Activated CD4-positive, alpha-beta memory T cell treated with anti-CD3 and anti-CD28 coated beads for 36 hours (primary cell): ENCODE measurements at places on chromosomes 16 and 17. TPM values are rescaled to one million over a fixed set of nuclear protein-coding genes. Genes with fewer than 3 reads are reported as not detected.

- DNase-seq: no peak
These were observed at the start of gene PMP22 for GRCh38 chr17:15265131-15265530. TSS of gene PMP22 (minus strand) at chr17:15265326. CDS start at chr17:15260727, 4,599 bp downstream.

- no peak for DNase-seq
These were observed 356.3 kb upstream of the C16orf82 start for GRCh38 chr16:26710450-26710849.

DNA sequence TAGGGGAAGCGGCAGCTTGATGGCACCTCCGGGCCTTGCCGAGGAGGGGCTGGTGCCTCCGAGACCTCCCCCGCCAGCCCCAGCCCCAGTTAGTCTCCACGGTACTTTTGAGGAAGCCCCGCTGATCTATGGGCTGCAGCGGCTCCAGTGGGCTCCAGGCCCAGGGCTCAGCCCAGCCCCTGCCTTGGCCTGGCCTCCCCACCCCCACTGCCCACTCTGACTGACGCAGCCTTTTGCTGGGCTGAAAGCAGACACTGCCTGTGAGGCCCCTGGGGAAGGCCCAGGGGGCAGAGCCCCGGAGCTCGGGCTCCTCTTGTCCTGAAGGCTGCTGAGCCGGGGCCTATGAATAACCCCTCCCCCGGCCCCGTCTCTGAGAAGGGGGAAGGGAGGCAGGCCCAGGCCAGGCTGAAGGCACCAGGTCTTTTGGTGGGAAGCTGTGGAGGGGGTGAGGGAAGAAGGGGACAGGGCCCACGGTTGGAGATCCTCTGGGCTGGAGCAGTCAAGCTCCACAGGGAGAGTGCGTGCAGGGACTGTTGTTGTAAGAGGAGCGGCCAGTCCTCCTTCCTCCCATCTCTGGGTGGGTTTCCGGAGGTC is 7.5 kb upstream of the SMTNL2 start:
- DNase-seq: no peak

TIMP2 gene
- total RNA-seq: 1.1 TPM

DNA sequence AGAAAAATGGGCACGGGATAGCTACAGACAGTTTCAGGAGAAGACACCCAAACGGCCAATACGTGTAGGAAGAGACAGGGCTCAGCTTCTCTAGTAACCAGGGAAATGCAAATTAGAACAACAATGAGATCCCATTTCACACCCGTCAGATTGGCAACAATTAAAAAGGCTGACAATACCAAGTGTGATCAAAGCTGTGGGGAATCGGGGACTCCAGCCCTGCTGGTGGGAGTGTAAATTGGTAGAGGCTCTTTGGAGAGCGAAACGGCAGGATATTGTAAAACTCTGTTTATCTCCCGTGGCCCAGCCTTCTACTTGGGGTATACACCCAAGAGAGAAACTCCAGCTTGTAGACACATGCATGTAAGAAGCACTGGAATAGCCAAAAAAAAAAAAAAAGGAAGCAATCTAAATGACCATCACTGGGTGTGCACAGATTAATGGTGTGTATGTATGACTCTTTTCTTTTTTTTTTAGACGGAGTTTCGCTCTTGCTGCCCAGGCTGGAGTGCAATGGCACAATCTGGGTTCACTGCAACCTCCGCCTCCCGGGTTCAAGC is 27.5 kb downstream of the MYBBP1A start:
- no peak for DNase-seq

DNA sequence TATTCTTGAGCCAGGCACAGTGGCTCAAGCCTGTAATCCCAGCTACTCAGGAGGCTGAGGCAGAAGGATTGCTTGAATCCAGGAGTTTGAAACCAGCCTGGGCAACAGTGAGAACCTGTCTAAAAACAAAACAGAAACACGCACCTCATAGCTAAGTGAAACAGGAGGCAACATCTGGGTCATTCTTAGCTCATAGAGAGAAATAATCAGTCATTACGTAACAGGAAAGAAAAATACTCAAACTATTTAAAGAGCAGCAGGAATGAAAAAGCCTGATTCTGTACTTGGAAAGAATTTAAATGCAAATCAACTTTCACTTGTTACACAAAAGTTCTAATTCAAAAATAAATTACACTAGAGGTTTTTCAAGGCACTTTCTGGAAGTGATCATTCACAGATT is 17.2 kb downstream of the CHCT1 start:
- no peak for DNase-seq

MT4 gene
- not detected for total RNA-seq

- DNase-seq: no peak
These were observed 71.2 kb upstream of the MRTFB start for GRCh38 chr16:13999895-14000425.

DNA sequence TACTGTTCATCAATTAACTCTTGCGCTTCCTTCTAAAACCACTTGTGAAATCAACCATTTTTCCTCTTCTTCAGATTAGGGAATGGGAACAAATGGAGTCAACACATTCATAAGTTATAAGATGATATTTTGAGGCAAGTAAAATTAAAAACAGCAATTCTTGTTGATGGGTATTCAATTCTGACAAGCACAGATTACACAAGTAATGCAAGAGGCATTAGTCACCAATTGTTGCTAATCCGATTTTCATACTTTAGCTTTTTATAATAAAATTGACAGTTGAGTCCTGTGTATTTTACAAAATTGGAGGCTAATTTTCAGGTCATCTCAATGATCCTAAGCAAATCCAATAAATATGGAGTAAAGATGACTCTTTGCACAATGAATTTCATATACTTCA is 918.4 kb upstream of the SOX9 start:
- no peak for DNase-seq

- DNase-seq: no peak
These were observed 26.2 kb upstream of the NUDT7 start for GRCh38 chr16:77696149-77696548.

TP53TG3C gene
- not detected for total RNA-seq

- no peak for DNase-seq
These were observed 39.3 kb downstream of the TSC2 start for GRCh38 chr16:2086812-2087747.

GRCh38 chr16:67150047-67150832 is 558 bp downstream of the B3GNT9 start:
- DNase-seq: peak; percentile 72

THAP11 gene
- total RNA-seq: 32.1 TPM

EXOC3L1 gene
- total RNA-seq: not detected

DNA sequence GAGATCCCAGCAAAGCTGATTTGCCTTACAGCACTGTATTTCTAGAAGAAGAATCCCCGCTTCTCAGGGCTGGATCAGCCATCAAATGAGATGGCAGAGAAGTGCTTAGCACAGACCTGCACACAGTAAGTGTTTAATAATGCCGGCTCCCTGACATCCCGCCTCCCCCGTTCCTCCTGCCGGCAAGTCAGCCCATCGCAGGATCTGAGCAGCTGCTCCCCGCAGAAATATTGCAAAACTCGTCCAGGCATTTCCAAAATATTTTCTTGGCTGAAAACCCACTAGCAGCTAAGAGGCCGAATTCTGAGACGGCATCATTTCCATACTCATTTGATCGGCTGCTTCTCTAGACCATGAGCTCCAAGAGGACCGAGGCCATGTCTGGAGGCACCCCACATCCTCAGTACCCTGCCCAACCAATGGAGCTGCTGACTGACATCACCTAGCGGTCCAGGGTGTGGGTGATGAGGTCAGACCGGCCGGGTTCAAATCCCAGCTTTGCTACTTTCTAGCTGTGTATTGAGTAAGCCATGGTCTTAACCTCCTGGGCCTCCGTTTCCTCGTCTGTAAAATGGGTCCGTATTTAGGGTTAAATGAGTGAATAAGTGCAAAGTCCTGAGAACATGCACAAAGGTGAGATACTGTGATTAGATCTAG is 251.5 kb downstream of the KATNIP start:
- no peak for DNase-seq

GRCh38 chr17:43822570-43823190 is 10.3 kb downstream of the MPP3 start:
- no peak for DNase-seq

GRCh38 chr16:57009643-57010170 is 20.4 kb downstream of the NLRC5 start:
- DNase-seq: no peak

DNA sequence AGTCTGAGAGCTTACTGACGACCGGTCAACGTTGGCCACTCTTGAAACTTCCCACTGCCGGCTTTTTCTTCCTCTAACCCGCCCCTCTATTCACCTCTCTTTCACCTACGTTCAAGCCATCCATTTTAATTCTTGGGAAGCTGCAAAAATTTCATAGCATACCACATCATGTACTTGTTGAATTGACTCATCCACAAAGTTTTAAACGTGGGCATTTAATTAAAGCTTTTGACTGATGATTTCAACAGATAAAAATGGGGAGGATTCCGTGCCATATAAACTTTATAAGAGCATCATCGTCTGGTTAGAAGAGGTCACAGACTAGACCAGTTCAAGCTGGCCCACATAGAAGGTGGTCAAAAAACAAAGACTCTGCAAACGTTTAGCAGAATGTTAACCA is 22.5 kb downstream of the VPS53 start:
- DNase-seq: no peak

CA7 gene
- total RNA-seq: not detected

DNA sequence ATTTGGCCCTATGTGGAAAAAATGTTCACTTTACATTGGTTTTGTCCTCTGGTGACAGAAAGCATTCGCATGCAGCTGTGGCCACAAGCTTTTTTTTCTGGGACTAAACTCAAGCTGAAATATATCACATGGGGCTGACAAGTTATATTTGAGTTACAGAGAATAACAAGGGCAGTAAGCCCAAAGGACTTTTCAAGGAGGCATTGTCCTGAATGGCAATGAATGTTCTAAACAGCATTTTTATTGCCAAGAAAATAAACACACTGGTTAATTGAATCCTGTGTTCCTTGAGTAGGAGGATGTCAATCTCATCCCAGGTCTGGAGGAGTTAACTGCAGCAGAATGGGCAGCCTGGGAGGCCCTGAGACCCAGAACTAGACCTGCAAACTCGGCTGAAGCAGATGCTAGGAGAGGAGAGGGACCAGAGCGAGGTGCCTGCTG is 114.5 kb downstream of the COPRS start:
- no peak for DNase-seq

FOXL1 gene
- total RNA-seq: not detected
